Stimulated activated CD8-positive, alpha-beta memory T cell treated with anti-CD3 and anti-CD28 coated beads, Interleukin-4, amount 100 ng/mL, for 1 hour (primary cell): ENCODE measurements at places on chromosomes 13 and 19.

DNA sequence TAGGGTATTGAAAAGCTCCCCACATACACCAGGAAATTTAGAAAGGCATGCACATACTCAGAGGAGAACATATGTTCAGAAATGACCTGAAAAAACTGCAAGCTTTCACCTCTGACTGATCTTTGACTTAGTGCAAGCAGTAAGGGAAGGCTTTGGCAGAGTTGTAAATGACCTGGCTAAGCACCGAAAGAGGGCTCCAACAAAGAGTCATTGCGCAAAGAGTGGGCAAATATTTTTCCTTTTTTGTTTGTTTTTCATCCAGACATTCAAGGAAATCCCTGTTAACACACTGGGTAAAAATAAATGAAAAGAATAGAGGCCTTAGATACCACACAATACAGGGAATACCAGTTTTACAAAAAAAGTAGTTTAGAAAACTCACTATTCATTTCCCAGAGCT, 5.2 kb upstream of the ZNF233 start:
- DNase-seq: no peak

GRCh38 chr13:85608255-85608829, 190.9 kb downstream of the SLITRK6 start:
- no peak for DNase-seq

DNA sequence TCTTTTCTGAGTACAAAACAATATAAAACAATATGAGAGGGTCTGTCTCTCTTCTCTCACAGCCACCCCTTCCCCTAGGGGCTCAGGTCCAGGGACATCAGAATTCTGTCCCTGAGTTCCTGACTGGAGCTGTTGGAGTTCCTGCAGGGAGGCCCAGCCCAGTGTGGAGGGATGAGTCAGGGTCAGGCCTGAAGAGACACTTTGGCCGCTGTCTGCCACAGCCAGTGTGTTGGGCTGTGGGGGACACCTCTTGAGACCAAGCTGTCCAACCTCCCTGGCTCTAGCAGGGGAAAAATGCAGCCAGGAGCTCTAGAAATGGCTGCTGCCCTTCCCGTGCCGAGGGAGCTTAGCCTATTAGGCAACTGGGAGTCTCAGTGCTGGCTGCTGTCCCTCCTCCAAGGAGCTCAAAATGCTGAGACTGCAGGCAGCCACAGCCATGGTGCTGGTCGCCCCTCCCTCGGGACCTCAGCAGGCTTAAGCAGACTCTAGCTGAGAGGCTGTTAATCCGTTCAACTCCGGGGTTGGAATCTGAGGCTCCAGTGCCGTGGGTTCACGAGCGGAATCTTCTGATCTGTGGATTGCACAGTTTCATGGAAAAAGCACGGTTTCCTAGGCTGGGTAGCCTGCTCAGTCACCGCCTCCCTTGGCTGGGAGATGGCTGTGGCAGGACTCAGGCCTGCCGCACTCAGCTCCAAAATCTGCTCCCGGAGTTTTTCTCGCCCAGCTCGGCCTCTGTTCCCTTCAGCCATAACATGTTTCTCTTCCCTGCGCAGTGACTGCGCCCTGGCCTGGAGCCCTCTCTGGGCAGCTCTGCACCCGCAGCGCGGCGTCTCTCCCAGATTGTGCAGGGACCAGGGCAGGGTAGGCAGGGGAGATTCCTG, 3.8 kb upstream of the ZNF626 start:
- no peak for DNase-seq

DNA sequence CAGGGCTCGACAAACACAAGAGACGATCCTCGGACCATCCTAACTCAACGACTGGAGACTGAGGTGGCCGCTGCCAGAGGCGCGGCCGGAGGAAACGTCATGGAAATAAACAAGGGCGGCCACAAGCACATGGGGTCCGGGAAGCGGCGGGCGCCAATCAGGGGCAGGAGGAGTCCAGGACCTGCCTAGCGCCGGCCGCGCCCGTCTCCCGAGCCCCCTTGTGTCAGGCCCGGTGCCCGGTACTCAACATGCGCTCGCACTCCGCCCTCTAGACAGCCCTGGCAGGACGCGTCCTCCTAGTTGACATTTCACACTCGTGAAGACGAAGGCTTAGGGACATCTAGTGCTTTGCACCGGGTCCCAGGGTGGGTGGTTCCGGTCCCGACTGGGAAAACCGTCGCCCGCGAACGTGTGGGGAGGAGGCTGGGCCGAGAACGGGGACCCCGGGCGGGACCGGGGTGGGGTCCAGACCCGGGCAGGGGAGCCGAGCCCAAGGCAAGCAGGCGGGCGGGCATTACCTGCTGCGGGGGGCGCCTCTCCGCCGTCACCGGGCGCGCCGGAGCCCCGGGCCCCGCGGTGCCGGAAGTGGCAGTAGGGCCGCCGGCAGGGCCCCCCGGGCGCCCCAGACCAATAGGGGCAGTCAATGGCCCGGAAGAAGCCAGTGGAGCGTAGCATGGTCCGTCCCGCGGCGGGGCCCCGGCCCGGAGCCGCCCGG, 442 bp downstream of the REXO1 start:
- no peak for DNase-seq

DNA sequence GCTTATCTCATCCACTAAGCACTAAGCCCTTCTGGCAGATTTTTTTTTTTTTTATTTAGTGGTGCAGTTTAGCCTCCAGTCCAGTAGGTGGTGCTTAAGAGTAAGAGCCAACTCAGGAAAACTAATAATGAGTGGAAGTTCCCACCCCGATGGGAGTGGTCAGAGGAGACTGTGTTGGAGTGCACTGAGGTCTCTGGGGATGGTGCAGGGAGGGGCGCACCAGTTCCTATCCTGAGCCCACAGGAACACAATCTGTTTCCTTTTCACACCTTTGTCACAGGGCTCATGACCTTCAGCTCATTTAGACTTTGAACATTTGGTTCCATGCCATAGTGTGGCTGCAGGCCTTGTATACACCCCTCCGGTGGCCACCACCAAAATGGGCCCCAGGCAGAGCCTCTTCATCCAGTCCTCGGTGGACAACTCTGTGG, 367.4 kb downstream of the SPRY2 start:
- DNase-seq: no peak

GRCh38 chr13:50995854-50996253, 86.3 kb downstream of the RNASEH2B start:
- no peak for DNase-seq

DNA sequence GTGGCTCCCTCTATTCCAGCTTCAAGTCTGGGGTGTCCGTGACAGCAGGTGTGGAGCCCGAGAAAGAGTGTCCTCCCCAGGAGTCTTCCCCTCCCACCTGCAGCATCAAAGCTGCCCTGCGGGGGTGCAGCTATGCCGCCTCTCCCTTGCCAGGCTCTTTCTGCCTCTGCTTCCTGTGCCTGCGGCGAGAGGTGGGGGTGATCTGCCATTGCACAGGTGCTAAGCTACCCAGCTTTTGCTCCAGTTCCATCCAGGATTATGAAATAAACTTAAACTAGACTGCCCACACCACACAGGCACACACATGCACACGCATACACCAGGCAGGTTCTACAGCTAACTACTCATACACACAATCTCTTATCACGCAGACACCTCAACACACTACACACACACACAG, 104.7 kb upstream of the CLDN10 start:
- DNase-seq: no peak

DNA sequence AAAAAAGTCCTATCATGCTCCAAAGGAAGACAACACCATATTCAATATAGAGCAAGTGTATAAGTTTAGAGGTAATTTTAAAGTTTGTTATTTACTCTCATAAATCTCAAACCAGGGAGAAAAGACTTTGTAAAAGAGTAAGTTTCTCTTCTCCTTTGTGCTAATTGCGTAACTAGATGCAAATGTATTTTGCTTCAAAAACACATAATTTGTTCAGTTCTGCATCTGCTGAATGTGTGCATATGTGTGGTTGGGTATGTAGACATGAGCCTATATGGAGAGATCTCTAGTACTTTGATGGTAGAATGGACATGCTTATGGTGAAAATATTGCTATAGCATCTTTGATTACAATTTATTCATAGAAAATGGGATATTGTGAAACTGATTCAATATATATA, 17.8 kb upstream of the MIR17HG start:
- no peak for DNase-seq

DNA sequence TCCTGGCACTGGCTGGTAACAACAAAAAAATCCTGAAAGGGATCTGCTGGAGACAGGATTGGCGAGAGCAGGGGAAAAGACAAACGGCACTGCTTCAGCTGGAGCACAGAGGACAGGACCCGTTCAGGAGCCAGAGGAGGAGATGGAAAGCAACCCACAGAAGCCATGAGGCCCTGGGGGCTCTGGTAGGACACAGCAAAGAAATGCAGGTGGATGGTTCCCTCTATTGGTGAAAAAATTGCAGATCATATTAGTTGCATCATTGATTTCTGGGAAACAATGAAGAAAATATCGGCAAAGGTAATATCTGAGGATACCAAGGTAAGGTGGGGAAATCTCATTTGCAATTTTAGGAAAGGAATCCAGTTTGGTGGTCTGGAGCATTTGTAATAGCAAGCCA, 25.7 kb upstream of the TPP2 start:
- no peak for DNase-seq

DNA sequence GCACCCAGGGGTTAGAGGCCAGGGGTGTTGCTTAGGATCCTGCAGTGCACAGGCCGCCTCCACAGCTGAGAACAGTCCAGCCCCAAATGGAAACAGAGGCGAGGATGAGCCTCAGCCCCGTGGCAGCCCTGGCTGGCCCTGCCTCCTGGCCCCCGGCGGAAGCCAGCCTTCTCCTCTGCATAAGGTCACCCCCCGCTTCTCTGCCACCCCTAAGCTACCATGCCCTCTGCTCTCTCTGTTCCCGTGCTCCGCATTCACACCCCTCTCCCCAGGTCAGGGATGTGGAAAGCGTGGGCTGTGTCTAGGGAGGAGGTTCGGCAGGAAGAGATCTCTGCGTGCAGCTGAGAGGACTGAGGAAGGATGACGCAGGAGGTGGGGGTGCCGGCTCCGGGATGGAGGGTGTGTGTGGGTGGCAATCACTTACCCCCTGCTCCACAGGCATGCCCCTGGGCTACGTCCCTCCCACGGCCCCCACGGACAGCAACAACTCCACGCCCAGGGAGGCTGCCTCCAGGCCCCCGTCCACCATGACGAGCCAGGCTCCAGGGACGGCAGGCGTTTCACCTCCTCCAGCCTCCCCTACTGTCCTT, 6.0 kb downstream of the SSC5D start:
- no peak for DNase-seq

GRCh38 chr13:19183676-19184075, 2.1 kb upstream of the TUBA3C start:
- no peak for DNase-seq

GRCh38 chr13:50248516-50249143, 233.4 kb downstream of the KCNRG start:
- no peak for DNase-seq

DNA sequence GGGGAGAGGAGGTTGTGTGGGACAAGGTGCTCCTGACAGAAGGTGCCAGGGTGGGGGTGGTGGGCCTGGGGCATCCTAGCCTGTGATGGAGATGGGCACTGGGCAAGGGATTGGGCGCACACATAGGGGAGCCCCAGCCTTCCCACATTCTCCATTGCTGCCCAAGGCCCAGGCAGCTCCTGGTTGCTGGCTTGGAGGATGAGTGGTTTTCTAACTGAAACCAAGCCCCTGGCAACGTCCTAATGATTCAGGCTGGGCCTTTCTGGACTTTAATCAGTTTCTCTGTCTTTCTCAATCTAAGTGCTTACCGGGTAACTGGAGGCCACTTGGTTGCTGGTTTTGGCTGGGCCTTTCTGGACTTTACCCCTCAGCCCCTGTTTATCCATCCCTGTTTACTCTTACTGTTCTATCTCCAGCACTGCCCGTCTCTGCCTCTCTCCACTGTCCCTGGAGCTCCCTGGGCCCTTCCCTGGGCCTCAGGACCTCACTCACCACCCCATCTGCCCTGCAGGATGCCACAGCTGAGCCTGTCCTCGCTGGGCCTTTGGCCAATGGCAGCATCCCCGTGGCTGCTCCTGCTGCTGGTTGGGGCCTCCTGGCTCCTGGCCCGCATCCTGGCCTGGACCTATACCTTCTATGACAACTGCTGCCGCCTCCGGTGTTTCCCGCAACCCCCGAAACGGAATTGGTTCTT, 354 bp downstream of the CYP4F3 start:
- no peak for DNase-seq

DNA sequence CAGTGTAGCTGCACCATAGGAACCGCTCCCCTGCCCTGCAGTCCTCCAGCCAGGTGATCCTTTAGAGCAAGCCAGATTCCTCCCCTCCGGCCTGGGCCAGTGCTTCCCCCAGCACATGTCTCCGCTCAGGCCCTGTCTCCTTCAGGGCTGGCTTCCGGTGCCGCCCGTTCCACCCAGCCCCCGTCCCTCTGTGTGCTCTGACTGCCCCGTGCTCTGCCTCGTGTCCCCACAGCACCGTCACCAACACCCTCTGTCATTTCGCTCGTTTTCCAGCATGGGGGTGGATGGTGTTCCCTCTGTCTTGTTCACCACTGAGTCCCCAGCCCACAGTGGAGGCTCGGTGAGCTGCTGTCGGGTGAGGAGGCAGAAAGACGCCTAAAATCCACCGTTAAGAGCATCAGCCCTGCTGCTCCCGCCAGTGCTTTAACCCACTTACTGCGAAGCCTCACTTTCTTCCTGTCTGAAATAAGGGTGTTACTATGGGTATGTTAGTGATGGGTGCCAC, 54.5 kb downstream of the TSSK6 start:
- peak; percentile 27 for DNase-seq

- no peak for DNase-seq
These were observed 112.8 kb downstream of the DCT start for GRCh38 chr13:94366677-94367076.

- DNase-seq: no peak
These were observed 10.8 kb downstream of the GPR183 start for GRCh38 chr13:99296398-99296797.

DNA sequence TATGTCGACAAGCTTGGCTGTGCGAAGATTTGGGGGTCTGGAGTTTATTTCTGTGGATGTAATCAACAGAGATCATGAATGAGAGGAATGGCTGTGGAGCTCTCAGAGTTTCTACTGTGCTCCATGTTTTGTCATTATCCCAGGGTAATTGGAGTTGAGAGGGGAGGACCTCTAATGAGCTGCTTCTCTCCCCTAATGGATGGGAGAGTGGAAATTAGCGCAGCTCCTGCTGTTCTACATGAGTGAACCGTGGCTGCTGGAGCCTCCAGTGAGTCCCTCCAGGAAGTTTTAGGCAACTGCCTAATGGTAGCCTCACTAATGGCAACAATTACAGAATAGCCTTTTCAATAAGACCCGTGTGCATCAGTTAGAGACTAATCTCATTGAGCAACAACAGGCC, 31.3 kb upstream of the FGF9 start:
- no peak for DNase-seq
